Stimulated activated CD8-positive, alpha-beta memory T cell treated with anti-CD3 and anti-CD28 coated beads, Interleukin-7, amount 100 ng/mL, for 1 hour (primary cell): ENCODE measurements at places on chromosomes 1 and 21.
A peak's percentile ranks its signal among the peaks of the same experiment; 100 is the strongest.

DNA sequence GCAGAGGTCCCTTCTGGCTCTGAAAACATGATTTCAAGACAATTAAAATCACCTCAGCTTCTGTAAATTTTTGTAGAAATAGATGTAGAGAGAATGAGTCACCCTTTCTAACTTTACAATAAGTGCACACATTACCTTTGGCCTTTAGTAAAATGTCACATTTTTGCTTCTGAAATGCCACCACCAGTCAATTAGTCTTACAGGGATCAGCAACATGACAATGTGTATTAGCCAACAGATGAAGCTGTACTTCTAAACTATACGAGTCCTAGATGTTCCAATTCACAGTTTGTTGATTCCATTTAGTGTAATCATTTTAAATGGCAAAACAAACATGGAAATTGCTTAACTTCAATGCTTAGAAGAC lies 23.1 kb downstream of the C21orf91 start:
- no peak for DNase-seq

DNA sequence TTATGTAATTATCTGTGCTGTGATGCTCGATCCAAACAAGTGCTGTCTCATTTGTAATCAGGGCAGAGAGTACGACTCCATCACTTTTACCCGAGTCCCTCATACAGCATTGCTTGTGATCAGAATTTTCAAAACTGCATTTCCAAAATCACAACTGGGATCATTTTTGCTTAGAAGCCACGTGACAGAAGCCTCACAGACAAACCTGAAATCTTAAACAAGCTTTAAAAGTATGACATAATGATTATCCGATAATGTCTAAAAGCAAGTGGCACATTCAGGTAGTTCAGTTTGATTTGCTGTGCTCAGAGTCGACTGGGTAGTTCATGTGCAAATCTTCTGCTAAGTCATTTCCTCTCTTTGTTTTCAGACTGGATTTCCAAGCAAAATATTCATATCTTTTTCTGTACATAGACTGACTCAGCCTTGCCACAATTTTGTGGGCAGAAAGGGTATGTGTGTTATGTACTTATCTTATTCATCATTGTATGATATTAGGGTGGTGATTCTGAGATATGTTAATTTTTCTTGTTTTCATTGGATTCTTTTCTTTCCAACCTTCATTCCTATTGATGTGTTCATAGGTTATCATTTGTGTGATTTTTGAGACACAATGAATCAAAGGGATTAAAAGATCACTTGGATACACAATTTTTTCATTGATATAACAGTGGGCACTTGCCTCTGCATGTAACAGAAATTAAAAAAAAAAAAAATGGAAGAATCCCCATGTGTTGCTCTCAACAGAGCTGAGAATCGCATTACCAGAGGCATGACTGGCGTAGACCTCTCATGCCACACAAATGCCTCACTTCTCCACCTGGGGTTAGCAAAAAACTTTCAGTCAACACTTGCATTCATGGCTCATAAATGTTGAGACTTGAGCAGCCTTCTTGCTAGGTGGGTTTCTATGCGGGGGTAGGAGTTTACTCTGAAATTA lies 355.7 kb downstream of the LTN1 start:
- no peak for DNase-seq

- no peak for DNase-seq
Measured at GRCh38 chr1:16915627-16915973, 6.1 kb upstream of the CROCC start.

DNA sequence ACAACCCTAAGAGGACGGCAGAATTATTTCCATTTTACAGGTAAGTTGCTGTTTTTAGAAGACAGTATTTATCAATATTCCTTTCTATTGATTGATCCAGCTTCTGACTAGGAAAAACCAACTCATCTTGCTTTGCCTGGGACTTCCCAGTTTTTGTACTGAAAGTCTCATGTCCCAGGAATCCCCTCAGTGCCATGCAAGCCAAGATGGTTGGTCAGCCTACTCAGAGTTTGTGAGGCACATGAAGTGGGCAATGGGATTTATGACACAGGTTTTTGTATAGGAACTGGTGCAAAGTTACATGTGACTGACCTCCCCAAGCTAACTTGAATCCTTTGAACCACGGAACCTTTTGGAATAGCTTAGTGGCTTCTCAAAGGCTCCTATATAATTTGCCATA lies 45.5 kb downstream of the GNG12 start:
- DNase-seq = no peak

DNA sequence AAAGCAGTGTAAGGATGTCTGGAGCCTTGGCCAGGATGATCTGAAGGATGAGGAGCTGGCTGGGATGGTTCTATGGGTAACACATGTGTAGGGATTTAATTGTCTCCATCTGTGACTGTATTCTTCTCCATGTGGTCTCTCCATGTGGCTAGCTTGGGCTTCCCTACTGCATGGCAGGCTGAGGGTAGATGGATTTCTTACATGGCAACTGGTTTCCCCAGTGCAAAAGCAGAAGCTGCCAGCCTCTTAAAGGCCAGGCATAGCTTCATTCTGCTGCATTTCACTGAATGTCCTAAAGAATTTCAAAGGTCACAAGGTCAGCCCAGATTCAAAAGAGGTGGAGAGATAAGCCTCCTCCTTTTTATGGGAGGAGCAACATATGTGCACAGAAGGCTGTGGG lies 61.7 kb downstream of the XCL2 start:
- no peak for DNase-seq

DNA sequence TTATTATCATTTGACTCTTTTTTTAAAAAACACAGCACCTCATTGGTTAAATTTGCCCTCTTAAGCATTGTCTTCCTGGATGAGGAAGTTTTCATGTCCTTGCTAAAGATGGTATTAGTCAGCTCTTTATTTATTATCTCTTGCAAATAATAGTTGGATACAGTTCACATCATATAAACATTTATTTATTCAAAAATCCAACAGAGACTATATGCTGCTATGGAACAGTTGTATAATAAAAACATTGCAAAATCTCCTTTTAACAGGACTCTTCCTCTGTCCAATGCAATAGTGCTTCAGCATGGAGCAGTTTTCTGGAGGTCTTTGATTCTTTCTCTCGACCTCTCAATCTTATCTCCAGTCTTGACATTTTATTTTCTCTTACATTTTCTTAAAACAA lies 49.5 kb upstream of the VCAM1 start:
- no peak for DNase-seq

DNA sequence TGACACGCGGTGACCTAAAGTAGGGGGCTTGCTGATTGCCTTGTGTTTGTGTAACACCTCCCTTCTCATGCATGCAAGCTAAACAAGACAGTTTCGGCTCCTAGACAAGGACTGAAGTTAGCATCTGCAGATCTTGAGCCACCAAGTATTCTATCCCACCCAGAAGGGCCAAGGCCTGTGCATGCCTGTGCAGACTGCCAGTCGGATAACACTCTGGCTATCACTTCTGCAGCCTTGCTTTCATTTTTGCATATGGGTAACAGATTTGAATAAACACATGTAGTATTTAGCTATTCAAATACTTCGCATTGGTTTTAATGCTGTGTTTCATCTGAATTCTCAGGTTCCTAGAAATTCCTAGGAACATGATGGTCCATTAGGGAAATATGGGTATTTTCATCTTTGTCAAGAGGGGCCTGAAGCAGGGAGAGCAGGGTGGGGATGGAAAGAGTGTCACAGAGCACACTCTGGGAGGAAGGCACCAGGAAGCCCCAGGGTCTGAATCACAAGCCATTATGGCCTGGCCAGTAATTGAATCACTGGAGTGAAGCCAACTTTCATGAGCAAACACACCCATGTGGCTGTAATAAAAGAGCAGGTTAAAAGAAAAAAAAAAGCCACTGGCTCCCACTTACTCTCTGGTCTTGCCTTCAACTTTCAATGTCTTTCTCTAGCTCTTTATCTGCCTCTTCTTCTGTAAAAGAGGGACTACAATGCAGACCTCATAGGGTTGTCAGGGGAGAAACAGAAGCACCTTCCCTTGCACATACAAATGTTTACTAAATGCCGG lies 28.3 kb downstream of the GADD45A start:
- DNase-seq = no peak

DNA sequence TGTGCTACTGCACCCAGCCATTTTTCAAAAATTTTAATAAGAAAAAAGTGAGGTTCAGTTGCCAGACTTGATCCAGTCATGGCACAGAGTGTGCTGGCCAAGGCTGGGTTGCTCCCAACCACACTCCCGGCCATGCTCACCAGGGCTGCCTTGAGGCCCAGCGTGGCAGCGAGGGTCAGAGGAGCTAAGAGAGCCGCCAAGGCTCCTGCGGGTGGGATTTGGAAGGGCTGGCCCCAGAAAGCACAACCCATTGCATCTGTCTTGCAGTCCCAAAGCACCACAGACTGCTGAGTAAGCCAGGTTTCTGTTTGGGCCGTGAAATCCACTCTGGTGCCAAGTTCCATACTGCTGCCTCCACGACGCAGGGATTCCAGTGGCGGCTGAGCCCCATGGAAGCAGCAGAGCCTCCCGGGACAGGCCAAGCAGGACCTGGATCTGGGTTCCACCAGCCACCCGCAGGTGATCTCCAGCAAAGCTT lies 22.6 kb downstream of the ZBTB17 start:
- no peak for DNase-seq

- DNase-seq = no peak
Measured at GRCh38 chr1:166151804-166152203, 15.0 kb downstream of the FAM78B start.

DNA sequence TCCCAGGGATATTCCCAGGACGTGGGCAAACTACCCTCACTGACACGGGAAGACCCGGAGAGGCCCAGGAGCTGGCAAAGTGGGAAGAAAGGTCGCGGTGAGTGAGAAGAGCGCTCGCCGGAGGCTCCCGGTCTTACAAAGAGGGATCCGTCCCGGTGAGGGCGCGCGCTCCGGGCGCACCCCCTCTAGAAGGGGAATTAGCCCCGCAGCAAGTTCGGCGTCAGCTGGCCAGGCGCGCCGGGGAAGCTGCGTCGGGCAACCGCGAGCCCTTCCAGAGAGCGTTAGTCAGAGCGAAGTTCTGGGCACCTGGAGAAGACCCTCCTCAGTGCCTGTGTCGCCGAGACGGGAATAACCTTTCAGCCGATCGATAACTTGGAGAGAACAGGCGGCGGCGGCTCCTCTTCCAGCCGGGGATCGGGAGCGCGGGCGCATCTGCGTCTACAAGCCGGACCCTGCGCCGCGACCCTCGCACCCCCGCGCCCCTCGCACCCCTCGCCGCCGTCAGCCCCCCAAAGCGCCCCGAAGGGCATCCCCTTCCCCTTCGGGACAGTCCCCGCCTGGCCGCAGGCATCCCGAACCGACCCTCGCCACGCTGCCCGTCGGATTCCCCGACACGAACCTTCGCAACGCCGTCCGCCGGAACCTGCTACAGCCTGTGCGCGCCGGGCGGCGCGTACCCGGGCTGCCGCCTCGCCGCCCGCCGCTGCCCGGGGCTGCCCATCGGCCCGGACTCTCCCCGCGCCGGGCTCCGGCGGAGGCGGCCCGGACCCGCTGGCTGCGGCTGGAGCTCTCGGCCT lies 485 bp downstream of the SIPA1L2 start:
- no peak for DNase-seq

DNA sequence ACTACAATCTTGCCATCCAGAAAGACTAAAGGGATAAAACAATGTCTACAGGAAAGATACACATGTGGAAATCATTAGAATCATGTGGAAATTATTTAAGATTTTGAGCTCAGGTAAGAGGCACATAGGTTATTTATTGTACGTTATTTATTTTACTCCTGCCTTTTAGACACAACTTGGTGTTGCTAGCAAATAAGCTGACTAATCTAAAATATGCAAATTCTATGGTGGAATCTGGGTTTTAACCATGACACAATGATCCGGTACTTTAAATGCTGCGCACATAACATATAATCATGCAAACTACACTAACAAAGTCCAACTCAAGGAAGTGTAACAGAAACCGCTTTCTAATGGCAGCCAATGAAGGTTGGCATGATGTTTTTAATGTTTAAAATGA lies 112.5 kb downstream of the IFI44 start:
- no peak for DNase-seq

- DNase-seq = no peak
Measured at GRCh38 chr21:42618707-42619102, 34.7 kb upstream of the PDE9A start.

GRCh38 chr1:98405581-98406074 lies 255.9 kb upstream of the SNX7 start:
- no peak for DNase-seq

GRCh38 chr1:156291226-156292061 lies 4.0 kb downstream of the GLMP start:
- DNase-seq = no peak

GRCh38 chr1:92481971-92482664 lies 4.6 kb downstream of the GFI1 start:
- DNase-seq = no peak

DNA sequence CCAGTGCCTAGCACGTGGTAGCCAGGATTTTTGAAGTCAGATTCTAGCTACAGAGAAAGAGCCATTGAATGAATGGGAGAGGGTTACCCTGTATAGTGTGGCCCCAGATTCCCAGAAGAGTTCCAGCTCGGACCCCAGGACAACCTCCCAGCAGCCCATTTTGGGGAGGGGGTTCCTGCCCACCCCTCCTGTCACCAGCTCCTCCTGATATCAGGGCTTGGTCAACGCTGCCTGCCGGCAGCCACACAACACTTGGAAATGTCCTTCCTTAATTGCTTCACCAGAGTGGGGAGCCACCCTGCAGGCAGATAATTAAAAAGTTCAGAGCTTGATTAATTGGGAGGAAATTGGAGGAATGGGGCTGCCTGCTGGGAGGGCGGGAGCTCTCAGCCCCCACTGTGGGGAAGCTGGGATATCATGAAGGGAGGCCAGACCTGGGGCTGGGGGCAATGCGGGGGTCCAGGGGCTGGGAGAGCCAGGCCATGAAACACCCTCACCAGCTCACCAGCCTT lies 120.5 kb downstream of the LACTBL1 start:
- no peak for DNase-seq

DNA sequence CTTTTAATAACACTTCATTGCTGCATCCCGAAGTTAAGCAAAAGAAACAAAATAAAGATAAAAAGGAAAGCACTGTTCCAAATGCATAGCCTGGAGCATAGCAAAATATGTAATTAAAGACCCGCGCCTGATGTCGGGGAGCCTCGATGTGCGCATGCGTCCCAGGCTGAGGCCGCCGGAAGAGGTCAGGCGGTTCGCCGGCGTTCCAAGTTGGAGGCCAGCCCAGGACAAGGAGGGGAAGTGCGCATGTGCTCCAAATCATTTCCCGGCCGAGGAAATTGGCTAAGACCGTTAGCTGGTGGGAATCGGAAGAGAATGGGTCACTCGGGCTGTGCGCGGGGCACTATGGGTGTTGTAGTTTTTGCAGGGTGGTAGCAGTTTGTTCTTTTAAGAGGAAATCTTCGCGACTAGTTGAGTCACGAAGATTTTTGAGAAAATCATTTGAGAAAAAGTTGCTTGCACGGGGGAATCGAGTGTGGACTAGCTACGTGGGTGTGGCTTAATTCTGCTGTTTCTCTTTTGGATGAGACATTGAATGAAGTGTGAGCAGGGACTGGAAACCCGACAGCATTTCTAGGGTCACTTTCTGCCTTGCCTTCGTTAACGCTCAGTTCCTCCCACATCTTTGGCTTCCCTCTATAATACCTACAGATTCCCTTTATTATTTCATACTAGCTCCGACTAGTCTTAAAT lies 31.0 kb upstream of the CD1D start:
- DNase-seq = peak; percentile 37

- DNase-seq = no peak
Measured at GRCh38 chr21:32308696-32309095, 10.0 kb downstream of the MRAP start.

- DNase-seq = no peak
Measured at GRCh38 chr1:229709500-229710013, 83.5 kb downstream of the URB2 start.

- no peak for DNase-seq
Measured at GRCh38 chr1:169072945-169073725, 33.4 kb upstream of the ATP1B1 start.
